ENCODE measurements at places on chromosomes 2 and 18.

DNA sequence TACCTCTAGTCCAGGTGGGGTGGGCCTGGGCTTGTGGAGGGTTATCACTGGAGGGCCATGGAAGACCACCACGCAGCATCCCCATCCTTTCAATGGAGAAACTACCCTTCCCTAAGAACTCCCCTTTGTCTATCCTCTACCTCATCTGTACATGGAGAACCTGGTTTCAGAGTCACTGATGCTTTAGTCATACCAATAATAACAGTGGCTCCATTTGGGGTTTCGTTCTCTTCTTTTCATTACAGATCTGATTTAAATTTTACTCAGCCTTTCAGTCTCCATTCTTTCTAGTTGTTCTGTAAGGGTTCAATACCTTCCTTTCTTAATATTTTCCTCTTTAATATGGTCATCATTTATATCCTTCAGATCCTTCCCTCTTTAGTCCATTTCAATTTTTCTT is 54.6 kb upstream of the ZFP36L2 start:
- DNase-seq: no peak

GRCh38 chr18:24246143-24246542 is 107.3 kb downstream of the CABYR start:
- DNase-seq: no peak

GRCh38 chr2:186855216-186855615 is 6.2 kb upstream of the ZSWIM2 start:
- DNase-seq: no peak

- DNase-seq: no peak
Measured at GRCh38 chr2:112671801-112672200, 26.1 kb downstream of the SLC20A1 start.

DNA sequence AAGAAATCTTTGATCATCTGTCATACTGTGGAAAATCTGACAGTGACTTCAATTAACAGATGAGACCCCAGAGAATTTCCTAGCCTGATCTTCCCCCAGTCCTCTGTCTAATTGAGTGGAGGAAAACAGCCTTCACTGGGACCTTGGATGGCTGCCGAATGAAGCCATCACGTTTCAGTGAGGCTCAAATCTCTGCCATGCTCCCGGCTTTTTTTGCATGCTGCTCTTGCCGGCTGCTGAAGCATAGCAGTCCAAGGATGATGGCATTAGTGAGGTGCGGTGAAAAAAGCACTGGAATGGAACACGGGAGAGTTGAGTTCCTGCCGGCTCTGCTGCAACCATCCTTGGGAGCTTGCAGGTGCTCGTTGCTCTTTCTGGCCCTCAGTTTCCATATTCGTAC is 430.5 kb downstream of the SLC4A3 start:
- no peak for DNase-seq

DNA sequence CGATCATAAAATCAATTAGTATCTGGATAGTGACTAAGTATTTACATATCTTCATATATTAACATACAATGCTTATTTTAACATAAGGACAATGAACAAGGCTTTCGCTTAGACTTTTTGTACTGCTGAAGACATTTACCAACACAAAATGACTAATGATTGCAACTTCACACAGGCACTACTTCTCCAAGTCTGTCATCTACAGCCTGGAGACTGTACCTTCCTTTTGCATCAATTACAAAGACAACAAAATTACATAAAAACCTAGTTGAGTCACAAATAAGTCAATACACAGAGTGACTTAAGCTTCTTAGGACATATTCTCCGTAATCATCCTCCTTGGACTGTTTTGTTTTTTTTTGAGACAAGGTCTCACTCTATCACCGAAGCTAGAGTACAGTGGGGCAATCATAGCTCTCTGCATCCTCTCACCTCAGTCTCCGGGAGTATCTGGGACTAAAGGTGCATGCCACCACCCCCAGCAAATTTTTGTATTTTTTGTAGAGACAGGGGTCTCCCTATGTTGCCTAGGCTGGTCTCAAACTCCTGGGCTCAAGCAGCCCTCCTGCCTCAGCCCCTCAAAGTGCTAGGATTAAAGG is 15.9 kb downstream of the PUM2 start:
- no peak for DNase-seq

- DNase-seq: no peak
Measured at GRCh38 chr2:184769023-184769422, 170.7 kb downstream of the ZNF804A start.

DNA sequence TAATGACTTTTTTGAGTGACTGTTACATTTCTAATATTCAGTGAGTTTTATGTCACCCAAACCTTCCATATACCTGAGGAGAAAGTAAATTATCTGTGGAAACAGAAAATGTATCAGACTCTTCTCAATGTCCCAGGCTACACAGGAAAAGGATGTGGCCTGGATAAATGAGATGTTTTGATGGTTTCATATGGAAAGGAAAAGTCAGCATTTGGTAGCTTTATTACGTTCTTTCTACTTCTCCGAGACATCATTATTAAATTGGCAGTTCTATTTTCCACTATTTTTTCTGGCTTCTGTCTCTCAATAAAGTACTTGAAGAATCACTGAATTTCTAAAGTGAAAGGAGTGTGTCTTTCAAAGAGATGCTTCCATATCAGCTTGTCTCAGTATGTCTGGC is 847.0 kb upstream of the CRIM1 start:
- no peak for DNase-seq

- DNase-seq: no peak
Measured at GRCh38 chr2:189226017-189226416, 46.5 kb upstream of the COL5A2 start.

- DNase-seq: no peak
Measured at GRCh38 chr2:26913606-26913998, 56.8 kb upstream of the MAPRE3 start.

DNA sequence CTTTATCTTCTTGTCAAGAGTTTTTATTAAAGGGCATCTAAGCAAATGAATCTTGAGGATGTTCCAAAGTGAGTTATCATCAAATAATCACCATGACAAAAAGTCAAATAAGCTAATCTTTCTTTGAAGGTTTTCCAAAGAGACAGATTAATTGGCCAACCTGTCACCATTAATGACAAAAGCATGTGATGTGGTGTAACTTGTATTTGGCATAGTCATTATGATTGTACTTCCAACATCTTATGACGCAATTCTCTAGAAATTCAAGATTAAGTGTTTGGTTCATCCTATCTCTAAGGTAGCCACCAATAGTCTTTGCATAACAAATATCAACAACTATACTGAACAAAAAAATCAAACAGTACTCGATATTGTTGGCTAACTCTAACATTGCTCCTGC is 28.6 kb downstream of the RBMS1 start:
- DNase-seq: no peak

- no peak for DNase-seq
Measured at GRCh38 chr2:40098786-40099470, 319.9 kb upstream of the THUMPD2 start.

DNA sequence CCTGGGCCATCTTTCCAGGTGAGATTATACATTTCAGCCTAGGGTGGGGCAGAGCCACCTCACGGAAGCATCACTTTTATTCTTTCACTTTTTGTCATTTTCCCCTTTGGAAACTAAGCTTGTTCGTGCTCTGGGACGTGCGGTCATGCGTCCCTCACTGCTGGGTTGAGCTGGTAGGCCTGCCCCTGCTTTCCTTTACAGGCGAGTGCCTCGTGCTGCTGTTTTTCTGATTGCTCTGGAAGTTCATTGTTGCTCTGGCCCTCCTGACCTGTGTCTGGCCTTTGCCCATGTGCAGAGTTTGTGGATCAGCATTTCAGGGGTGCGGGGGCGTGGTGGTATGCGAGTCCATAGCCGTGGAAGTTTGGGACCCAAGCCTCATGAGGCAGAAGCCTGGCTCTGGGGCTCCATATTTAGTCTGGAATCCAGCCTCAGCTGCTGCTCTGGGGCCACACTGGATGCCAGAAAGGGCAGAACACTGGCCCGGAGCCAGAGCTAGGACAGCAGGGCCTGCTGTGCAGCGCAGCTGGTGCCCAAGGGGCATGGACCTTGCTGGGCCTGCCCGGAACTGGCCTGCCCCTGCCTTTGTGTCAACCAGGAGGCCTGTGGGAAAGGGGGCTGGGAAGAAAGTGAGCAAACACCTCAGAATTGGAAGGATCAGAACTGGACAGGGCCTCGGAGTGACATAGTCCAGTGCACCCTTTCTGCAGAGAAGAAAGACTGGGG is 51.1 kb downstream of the CTIF start:
- DNase-seq: no peak

DNA sequence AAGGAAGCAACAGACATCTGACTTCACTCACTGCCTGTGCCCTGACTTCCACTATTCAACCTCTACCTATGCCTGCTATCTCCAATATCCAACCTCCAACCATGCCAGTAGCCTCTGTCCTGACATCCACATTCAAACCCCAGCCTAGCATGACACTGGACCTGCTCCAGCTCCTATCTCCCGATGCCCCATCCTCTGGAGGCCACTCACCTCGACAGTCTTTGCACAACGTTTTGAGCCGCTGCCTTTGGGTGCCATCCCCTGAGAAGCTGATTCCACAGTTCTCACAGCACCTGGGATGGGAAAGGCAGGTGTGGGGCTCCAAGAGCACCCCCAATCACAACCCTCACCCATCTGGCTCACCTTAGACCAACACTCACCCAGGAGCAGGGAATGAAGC is 4.9 kb downstream of the MBD1 start:
- DNase-seq: no peak

GRCh38 chr2:36165132-36165531 is 190.4 kb upstream of the CRIM1 start:
- no peak for DNase-seq

DNA sequence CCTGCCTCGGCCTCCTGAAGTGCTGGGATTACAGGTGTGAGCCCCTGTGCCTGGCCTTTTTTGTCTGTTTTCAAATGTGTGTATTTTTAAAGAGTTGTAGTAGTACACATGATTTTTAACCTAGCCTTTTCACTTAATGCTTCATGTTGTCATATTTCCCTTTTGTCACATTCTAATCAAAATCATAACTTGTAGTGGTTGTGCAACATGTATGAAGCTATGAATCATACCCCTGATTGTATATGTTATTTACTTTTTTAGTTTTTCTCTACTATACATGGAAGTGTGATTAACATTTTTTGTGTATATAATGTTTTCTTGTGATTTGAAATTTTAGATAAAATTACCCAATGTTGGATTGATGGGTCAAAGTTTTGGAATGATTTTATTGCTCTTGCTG is 8.5 kb downstream of the GEN1 start:
- no peak for DNase-seq

DNA sequence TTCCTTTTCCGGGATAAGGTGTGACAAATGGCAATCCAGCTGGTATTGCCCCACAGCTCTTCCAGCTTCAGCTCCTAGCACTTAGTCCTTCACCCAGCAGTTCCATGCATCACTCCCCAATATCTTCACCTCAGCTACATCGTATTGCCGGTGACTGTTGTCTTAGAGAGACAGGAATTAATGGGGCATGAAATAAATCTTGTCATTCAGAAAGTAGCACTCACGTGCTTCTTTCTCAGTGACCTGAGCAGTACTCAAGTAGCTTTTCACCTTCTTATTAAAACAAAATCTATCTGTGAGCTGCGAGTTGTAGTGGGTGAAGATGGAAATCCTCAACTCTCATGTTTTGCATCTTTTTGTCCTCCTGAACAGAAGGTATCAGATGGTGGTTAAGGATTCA is 72.8 kb downstream of the PTH2R start:
- DNase-seq: no peak
